Progenitor cell of endocrine pancreas (in vitro differentiated cells): ENCODE measurements at places on chromosomes 5 and 9.

DNA sequence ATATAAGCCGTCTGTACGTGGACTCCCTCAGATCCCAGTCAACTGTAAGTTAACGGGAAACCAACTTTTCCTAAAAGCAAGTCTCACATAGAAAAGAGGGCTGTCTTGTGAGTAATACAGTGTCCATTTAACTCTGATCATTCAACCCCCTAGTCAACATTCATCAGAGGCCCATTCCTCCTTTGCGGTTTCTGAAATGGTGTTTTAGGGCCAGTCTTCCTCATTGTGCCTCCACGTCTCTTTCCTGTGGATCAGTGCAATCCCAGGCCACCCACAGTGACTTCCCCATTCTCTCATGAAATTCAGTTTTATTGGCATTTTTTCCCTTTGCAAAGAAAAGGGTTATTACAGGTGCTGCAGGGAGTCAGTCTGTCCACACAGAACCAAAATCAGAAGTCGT, 261.8 kb downstream of the NR3C1 start:
- no peaks in the 10 kb centered on the region for H3K36me3 ChIP-seq
- H3K4me3 ChIP-seq, result no peak overlapping the region
- H3K4me1 ChIP-seq, result no peaks in the 10 kb centered on the region
- no peak for DNase-seq

- H3K4me3 ChIP-seq, result no peak overlapping the region
- H3K36me3 ChIP-seq, result no peaks in the 10 kb centered on the region
- no peaks in the 10 kb centered on the region for H3K27me3 ChIP-seq
- no peak for DNase-seq
- H3K27ac ChIP-seq, result no peak overlapping the region
Observed at GRCh38 chr5:13662626-13663025, 281.9 kb downstream of the DNAH5 start.

DNA sequence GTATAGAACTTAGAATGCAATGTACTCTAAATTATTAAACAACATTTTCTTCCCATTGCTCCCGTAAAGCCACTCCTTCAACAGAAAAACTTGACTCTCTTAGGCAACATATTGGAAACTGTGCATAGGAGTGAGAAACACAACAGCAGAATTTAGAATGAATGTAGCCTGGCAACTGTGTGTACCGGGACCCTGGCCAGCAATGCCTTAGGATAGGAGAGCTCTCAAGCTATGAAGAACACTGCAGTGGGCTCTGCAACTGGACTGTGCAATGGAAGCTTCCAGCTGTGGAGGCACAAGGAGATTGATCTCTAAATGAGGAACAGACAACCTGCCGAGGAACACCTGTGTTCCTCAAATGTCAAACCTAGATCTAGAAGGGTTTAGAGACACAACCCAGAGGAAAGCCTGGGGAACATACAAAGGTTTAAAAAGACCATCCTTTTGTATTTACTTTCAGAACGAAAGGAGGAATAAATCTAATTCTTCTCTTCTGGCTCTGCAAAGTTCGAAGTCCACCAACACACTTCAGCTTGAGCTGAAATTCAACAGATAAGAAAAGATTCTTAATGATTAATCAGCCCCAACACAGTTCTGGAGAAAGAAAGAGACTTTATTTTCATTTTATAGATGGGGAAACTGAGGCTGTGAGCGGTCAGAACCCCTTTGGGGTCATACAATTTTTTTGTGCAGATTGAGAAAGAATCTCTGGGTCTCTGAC, 51.5 kb upstream of the ARL15 start:
- no peaks in the 10 kb centered on the region for H3K36me3 ChIP-seq
- no peak for DNase-seq
- no peak overlapping the region for H3K4me3 ChIP-seq
- H3K27me3 ChIP-seq, result no peaks in the 10 kb centered on the region
- H3K4me1 ChIP-seq, result peaks cover 23% of the 10 kb centered on the region

- no peak overlapping the region for H3K27ac ChIP-seq
- DNase-seq, result no peak
- peaks cover 9% of the 10 kb centered on the region for H3K27me3 ChIP-seq
- H3K4me3 ChIP-seq, result peak overlapping the region; percentile 31
- H3K36me3 ChIP-seq, result no peaks in the 10 kb centered on the region
Observed at GRCh38 chr5:52996979-52997378, 7.8 kb downstream of the ITGA2 start.

GRCh38 chr5:95842854-95843544, 20.5 kb upstream of the GLRX start:
- no peak for DNase-seq
- no peak overlapping the region for H3K4me3 ChIP-seq
- no peaks in the 10 kb centered on the region for H3K36me3 ChIP-seq
- H3K4me1 ChIP-seq, result peaks cover 3% of the 10 kb centered on the region
- H3K27me3 ChIP-seq, result peaks cover 6% of the 10 kb centered on the region

DNA sequence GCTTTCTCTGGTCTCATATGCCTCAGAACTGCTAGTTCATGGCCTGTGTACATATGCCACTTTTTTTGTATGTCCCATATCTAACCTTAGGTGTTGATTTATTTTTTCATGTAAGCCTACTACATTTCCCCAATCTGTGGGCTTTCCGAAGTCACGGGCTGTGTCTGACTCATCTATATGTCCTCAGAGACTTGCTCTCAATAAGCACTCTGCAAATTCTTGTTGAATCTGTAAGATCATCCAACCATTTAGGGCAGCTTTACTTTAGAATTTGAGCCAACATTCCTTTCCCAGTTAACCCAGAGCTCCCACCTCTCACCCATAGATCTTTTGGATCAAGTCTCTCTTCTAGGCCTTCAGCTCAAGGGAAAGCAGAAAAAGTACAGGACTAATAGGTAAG, 263.4 kb downstream of the SEC61B start:
- peaks cover 2% of the 10 kb centered on the region for H3K36me3 ChIP-seq
- no peaks in the 10 kb centered on the region for H3K4me1 ChIP-seq
- H3K4me3 ChIP-seq, result no peak overlapping the region
- no peak for DNase-seq

DNA sequence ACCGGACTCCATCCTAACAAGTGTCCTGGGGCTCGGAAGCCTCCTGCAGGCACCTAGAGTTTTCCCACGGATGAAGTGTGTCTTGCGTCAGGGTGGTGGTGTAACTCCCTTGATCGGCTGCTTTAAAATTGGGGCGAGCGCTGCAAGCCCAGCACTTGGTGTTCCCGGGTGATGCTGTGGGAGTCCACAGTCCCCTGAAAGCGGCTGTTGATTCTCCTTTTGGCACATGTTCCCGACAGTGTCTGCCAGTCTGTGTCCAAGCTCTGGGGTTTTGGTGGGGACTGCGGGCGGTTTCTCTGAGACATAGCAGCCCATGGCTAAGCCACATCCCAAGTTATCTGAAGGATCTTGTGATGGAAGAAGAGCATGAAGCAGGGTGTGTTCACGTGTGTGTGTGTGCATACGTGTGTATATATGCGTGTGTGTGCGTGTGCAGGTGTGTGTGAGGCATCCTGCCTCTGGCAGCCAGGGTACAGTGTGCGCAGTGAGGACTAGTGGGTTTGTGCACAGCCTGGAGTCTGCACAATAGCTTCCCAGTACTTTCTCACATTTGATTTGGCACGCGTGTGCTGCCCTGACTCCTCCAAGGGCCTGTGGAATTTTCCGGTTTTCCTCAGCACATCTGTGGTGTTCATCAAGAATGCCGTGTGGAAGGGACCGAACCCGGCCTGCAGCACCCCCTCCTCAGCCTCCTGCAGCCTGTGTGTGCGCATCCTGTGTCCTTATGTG, 16.9 kb downstream of the SLC25A48 start:
- no peak overlapping the region for H3K27ac ChIP-seq
- no peak overlapping the region for H3K4me3 ChIP-seq
- H3K27me3 ChIP-seq, result peaks cover 30% of the 10 kb centered on the region
- DNase-seq, result no peak

- H3K4me1 ChIP-seq, result no peaks in the 10 kb centered on the region
- no peak overlapping the region for H3K27ac ChIP-seq
- no peak overlapping the region for H3K4me3 ChIP-seq
- H3K36me3 ChIP-seq, result no peaks in the 10 kb centered on the region
Observed at GRCh38 chr9:69569738-69570451, 102.3 kb downstream of the APBA1 start.

GRCh38 chr5:167122267-167122666, 1169.2 kb upstream of the WWC1 start:
- no peak overlapping the region for H3K27ac ChIP-seq
- H3K4me1 ChIP-seq, result peaks cover 2% of the 10 kb centered on the region
- H3K4me3 ChIP-seq, result no peak overlapping the region
- no peak for DNase-seq
- no peaks in the 10 kb centered on the region for H3K27me3 ChIP-seq

DNA sequence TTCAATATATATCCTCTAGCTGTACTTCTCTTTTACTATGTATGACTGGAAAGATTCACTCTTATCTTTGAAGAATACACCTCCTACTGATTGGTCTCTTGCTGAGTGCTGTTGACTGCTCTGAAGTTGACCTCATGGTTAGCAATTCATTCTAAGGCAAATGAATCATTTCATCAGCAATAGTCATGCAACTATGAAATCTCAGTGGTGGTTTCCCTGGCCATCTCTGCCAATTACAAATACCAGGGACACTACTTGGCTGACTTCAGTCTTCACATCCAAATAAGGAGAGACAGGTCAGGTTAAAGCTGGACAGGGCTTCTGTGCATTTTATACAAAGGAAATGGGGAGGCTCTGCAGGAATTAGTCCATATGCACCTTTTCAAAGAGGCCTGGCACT, 333.5 kb upstream of the ACTBL2 start:
- H3K27me3 ChIP-seq, result no peaks in the 10 kb centered on the region
- H3K4me1 ChIP-seq, result peaks cover 3% of the 10 kb centered on the region
- H3K4me3 ChIP-seq, result no peak overlapping the region
- H3K27ac ChIP-seq, result no peak overlapping the region
- peaks cover 1% of the 10 kb centered on the region for H3K36me3 ChIP-seq

DNA sequence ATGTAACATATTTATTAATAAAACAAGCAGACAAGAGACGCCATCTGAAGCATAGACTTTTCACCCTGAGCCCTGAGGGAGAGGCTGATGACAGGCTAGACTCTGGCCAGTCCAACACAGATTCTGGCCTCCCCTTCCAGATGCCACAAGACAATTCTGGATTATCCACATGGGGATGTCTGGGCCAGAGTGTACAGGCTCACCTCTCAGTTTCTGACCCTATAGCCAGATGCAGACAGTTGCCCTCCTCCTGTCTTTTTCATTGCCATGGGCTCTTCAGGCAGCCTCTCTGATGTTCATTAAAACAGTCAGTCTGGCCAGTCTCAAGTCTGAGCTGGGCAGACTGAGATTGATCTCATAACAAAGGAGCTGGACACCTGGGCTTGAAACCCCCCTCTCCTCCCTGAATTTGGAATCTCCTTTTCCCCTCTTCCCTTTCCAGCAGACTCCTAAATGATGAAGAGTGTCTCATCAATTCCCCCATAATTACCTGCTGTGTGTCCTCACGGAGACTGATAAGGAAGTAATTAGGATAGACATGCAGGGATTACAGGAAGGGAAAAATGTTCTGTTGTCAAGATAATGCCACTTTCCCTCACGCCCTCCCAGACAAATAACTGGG, 89.6 kb downstream of the ASTN2 start:
- peaks cover 3% of the 10 kb centered on the region for H3K27me3 ChIP-seq
- H3K36me3 ChIP-seq, result no peaks in the 10 kb centered on the region
- H3K4me1 ChIP-seq, result peaks cover 7% of the 10 kb centered on the region

DNA sequence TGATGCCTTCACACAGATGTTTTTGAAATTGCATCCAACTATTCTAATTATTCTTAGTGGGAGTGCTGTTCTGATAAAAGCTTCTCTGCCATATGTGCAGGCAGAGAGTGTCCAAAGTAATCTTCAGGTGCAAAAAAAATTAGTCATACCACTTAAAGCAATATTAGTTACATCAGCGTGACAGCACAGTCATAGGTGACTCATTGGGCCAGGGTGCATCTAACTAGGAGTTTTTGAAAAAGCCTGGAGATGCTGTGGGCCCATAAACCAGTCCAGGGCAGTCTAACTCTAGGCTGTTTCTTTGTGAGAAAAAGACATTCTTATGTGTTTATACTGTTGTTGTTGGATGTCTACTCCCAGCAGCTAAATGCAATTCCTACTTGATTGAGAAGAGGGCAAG, 33.0 kb upstream of the C6 start:
- no peak overlapping the region for H3K4me3 ChIP-seq
- no peak for DNase-seq
- peaks cover 9% of the 10 kb centered on the region for H3K4me1 ChIP-seq
- H3K27ac ChIP-seq, result no peak overlapping the region
- no peaks in the 10 kb centered on the region for H3K27me3 ChIP-seq

GRCh38 chr9:124000784-124001457, 10.6 kb upstream of the LHX2 start:
- peak overlapping the region; percentile 18 for H3K27ac ChIP-seq
- no peak for DNase-seq
- H3K36me3 ChIP-seq, result no peaks in the 10 kb centered on the region
- H3K4me3 ChIP-seq, result peak overlapping the region; percentile 32
- peaks cover 8% of the 10 kb centered on the region for H3K4me1 ChIP-seq

DNA sequence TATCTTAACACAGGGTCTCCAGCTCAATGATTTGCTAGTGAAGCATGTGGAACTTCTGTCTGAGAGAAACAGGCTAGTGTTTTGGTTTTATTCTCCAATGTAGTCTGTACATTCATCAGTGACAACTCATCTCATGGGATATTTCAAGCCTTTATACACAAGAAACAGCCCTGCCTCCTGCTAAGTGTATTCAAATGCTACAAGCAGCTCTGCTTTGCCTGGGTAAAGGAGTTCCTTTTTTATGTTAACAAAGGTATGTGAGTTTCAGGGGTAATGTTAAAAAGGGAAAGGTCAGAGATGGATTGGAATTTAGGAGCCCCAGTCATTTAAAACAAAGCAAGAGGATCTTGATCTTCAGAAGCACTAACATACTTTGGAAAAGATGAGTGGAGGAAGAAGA, 498.7 kb downstream of the ISL1 start:
- no peak overlapping the region for H3K4me3 ChIP-seq
- no peaks in the 10 kb centered on the region for H3K27me3 ChIP-seq
- no peak for DNase-seq

DNA sequence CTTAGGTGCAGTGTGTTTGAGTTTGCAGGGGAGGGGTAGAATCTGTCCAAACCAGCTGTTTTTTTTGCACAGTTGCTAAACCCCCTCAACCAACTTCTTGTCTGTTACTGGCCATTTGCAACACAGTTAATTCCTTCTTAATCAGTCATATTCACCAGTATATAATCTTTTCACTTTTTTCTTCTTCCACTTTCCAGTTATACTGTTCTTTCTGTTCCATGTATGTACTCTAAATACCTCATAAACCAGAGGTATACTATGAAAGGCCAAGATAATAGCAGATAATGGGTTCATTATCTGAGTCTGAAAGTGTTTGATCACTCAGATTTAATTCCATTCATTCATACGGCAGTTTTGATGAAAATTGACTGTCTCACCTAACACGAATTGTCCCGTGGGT, 11.1 kb downstream of the SMAD5 start:
- H3K4me1 ChIP-seq, result peaks cover 12% of the 10 kb centered on the region
- no peak overlapping the region for H3K4me3 ChIP-seq
- no peak overlapping the region for H3K27ac ChIP-seq
- no peaks in the 10 kb centered on the region for H3K36me3 ChIP-seq
